ENCODE measurements at places on chromosomes 3 and 15.

- DNase-seq = no peak
Measured at GRCh38 chr3:11641683-11642430, 1.9 kb downstream of the VGLL4 start.

GRCh38 chr3:34260271-34261000 is 462.0 kb downstream of the PDCD6IP start:
- DNase-seq = no peak

DNA sequence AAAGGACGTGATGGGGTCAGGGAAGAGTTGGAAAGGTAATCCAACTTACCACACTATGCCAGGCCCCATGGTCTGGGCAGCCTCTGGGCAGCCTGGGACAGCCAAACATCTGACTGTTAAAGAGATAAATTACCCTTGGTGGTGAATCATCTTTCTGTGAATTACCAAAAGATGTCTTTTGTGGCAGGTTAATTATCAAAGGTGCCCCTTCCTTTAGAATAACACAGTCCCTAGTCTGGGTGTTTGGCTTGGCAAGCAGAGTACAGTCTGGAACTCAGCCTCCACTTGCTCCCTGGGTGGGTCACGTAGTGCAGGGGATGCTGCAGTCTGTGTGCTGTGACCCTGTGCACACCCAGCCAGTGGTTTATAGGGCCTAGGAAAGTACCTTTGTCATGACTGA is 113.1 kb downstream of the ZNF621 start:
- DNase-seq = no peak

GRCh38 chr15:53739187-53739586 is 20.3 kb downstream of the WDR72 start:
- no peak for DNase-seq

GRCh38 chr3:56201407-56201806 is 266.9 kb downstream of the ERC2 start:
- DNase-seq = no peak

DNA sequence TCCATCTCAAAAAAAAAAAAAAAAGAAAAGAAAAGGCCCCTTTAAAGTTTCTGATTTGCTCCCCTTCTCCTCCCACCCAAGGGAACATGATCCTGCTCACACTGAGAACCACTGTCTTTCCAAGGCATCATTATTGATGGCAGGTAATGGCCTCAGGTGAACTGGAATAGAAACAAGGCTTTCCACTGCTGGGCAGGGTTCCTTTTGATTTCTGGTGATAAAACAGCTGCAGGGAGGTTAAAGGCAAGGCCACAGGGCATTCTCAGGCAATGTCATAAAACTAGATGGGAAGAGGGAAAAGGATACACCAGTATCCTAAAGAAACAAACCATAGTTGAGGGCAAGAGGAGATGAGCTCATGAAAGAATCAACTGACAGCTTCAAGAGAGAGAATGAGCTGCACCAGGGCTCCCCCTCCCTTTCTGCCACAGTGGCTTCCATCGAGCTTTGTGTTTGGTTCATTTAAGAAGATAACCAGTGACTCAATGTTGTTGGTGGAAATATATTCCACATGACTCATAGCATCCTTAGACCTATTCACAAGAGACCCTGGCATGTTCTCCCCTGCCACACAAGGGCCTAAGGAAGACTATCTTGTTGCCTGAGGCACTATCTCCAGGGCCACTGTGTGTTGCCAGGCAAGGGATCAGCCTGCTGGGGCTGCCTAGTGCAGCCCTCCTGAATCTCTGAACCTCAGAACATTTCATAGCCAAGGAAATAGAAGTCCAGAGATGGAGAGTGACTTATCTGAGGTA is 86.4 kb downstream of the WDR76 start:
- no peak for DNase-seq

GRCh38 chr3:72269475-72269874 is 484.5 kb upstream of the PROK2 start:
- no peak for DNase-seq

DNA sequence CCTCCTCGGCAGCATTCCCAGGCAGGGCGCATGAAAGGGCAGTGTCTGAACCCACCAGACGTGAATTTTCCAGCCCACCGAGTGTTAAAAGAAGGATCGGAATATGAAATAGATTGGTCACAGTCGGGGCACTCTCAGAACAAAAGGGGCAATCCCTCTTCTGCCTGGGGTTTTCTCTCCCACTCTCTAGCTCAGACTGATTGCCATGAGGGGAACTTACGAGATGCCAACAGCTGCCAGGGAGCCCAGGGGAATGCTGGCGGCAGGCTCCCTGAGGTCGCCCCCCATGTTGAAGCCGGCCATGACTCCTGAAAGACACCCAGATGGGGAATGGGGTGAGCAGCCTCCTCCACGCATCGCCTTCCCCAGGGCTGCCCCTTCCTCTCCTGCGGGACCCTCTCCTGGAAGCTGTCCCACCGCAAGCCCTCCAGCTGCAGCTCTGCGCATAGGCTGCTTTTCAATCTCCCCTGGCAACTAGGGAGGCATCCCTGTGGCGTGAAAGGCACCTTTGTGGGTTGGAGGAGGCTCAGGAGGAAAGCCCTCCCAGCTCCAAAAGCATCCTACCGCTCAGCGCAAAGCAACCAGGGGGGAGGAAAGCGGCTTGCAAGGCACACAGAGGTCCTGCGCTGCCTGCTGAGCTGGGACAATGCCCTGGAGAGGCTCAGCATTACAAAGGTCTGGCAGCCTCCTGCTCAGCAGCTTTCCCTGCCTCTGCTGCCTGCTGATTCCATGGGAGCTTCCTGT is 64.8 kb upstream of the HEG1 start:
- DNase-seq = no peak

- no peak for DNase-seq
Measured at GRCh38 chr3:81643721-81644120, 117.7 kb downstream of the GBE1 start.

DNA sequence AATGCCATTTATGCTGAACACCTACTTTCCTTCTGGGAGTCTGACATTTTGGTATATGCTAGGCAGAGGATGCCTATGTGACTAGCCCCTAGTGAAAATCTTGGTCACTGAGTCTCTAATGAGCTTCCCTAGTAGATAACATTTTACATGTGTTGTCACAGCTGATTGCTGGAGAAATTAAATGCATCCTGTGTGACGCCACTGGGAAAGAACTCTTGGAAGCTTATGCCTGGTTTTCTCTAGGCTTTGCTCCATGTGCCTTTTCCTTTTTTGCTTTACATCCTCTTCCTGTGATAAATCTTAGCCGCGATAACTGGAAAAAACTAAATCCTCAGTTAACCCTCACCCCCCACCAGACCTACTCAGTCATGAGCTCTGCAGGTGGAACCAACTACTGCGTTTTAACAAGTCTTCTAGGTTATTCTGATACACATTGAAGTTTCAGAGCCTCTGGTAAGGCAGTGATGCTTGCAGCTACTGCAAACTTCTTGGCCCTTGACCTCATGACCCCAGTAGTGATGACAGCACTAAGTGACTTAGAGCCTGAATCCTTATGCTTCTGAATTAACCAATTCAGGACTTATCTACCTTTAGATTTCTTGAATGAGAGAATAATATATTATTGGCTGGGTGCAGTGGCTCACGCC is 292.4 kb upstream of the SOX14 start:
- no peak for DNase-seq

- DNase-seq = no peak
Measured at GRCh38 chr3:27289769-27290413, 79.3 kb downstream of the NEK10 start.

DNA sequence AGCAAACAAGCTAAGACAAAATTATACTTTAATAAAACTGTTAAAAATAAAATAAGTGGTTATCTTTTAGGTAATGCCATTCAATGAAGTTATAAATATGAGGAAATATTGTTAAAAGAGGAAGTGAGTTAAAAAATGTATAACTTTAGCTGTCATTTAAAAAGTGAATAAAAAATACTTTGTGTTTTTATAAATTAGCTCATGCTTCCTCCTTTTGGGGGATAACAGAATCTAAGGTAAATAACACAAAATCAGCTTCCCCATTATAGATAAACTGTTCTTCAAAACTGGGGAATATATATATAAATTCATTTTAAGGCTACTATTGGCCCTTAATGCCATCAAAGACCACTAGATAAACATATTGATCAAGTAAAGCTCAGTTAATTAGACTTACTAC is 113.7 kb upstream of the AADACL2 start:
- no peak for DNase-seq

- no peak for DNase-seq
Measured at GRCh38 chr3:46899151-46900006, 21.9 kb downstream of the PTH1R start.

- no peak for DNase-seq
Measured at GRCh38 chr15:52551762-52552161, 17.1 kb downstream of the ARPP19 start.

- DNase-seq = no peak
Measured at GRCh38 chr3:68985146-68985790, 28.2 kb downstream of the EOGT start.

- no peak for DNase-seq
Measured at GRCh38 chr3:74067296-74067695, 442.6 kb upstream of the PDZRN3 start.

DNA sequence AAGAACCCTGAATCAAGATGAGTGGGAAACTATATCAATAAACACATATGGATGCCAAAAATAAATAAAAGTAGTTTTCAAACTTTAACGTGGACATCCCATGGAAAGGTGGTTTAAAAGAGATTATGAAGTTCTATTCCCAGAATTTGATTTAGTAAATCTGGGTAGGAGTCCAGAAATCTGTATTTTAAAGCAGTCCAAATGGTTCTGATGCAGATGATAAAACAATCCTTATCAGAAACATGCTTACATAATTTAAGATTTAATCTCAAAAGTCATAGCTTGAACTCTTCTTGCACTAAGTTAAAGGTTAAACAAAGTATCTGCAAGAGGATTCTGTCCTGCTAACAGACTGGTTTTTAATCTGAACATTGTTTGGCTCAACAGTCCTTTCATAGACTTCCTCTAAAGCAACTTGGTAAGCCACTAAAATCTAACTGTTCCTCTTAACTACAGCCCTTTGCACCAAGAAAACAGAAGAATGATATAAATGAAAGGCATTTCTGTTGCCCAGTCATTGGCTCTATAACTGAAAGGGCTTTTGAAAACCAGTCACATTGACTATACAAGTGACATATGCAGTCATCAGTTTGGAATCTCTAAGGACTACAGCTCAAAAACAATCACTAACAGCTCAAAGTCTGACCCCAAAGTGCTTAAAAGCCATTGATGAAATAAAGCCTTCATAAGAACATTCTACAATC is 23.4 kb upstream of the MAP4 start:
- DNase-seq = no peak

- DNase-seq = no peak
Measured at GRCh38 chr15:100858294-100858693, 21.3 kb upstream of the ALDH1A3 start.

GRCh38 chr15:60908888-60909287 is 320.2 kb downstream of the RORA start:
- no peak for DNase-seq

- no peak for DNase-seq
Measured at GRCh38 chr15:95647531-95648277, 682.8 kb upstream of the NR2F2 start.

DNA sequence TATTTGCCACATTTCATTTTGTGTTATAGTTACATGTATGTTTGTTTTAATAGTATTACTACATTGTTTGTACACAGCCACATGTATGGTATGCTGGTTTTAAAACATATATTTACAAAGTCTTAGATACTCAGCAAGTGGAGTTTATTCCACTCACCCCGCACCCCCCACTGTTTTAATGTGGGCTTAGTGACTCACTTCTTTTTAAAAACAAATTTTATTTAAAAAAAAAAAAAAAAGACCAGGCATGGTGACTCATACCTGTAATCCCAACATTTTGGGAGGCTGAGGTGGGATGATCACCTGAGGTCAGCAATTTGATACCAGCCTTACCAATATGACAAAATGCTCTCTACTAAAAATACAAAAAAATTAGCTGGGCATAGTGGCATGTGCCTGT is 26.9 kb upstream of the TJP1 start:
- DNase-seq = no peak

GRCh38 chr3:53816425-53816824 is 29.8 kb downstream of the CHDH start:
- no peak for DNase-seq

DNA sequence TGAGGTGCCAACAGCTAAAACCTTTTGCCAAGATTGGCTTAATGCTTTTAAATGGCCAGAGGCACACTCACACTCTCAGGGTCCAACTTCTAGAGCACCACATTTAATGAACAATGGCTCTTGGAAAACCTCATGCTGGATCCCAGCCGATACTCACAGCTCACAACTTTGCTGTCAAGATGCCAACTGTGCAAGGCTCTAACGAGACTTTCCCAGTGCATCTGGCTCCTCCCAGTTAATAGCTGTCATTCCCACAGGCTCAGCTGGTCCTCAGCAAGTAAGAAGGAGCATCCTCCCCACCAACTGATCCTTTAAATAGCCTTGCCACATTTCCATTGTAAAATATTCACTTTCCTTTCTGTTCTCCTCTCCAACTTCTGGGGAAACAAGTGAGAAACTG is 20.3 kb upstream of the FRMD4B start:
- no peak for DNase-seq

DNA sequence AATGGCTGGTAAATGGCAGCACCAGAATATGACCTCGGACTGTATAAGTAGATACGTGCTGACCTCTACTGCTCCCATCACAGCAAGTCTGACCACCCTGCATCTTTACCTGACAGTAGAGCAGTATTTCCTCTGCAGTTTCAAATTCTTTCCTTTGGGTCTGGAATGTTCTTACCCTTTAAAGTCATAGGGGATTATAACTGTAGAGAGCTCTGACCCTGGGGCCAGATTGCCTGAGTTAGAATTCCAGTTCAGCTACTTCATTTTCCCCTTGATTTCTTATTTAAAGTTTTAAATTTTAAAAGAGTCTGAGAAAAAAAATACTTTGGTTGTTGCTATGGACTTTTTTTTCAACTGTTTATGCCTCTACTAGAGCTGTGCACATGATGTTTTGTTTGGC is 237.7 kb downstream of the NR1D2 start:
- DNase-seq = no peak

DNA sequence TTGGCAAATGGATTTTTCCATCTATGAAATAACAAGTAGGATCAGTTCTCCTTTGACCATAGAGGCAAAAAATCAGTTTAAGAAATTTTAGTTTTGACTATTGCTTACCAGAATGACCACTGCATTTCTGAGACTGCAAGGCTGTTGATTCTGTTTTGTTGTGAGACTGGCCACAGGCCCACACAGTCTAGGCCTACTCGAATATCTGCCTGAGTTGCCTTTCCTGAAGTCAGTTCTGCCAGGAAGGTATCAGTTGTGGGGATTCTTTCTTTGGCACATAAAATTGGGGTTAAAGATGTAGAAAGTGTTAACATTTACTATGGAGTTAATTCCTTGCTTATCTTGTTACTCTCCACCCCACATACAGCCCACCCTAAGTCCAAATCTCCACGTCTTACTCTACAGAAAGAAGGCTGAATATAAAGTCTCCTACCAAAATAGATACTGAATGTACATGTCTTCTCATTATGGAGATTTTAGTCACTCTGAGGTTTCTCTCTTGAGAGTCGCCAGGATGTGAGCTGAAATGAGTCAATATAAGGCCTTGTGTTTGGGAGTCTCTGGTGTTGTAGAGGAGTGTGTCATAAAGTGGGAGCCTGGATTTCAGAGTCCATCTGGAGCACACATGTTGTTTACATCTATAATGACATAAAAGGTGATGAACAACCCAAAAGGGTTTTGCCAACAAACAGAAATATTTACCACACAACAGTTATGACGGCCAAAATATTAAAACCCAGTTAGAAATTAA is 45.0 kb upstream of the WWTR1 start:
- DNase-seq = no peak

- DNase-seq = no peak
Measured at GRCh38 chr3:66075281-66075680, 36.6 kb upstream of the MAGI1 start.

GRCh38 chr3:82157952-82158351 is 396.5 kb upstream of the GBE1 start:
- no peak for DNase-seq

Data from activated CD8-positive, alpha-beta memory T cell treated with anti-CD3 and anti-CD28 coated beads for 1 hour (primary cell).